Stimulated activated CD8-positive, alpha-beta memory T cell treated with anti-CD3 and anti-CD28 coated beads, Interleukin-15, amount 100 ng/mL, for 48 hours (primary cell): ENCODE measurements at places on chromosomes 11 and 22.

DNA sequence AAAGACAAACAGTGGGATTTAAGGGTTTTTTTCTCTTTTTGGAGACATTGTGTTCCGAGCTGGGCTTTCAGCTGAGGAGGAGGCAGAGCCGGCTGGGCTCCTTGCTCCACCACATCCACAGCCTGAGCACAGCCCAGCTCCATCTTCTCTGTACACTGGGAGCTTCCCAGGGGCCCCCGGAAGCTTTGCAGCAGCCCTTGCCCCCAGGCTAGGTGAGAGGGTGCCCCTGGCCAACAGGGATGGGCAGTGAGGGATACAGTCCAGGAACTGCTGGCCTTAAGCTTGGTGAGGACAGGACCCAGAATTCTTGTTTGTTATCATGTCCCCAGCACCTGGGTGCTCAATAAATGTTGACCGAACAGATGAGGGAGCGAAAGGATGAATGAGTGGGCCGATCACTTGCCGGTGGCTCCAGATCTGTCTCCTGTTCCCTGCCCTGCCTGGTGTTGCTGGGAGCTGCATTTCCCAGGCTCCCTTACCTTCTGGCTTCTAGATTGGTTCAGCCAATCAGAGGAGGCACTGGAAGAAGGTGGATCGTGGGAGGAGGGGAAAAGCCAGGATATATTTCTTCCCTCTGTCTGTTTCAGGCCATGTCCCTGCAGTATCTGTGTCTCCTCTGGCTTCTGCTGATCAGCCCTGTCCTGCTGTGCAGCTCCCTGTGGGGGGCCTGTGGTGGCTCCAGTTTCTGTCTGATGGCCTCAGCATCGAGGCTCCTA lies 26.5 kb upstream of the NECTIN1 start:
- no peak for DNase-seq

GRCh38 chr11:69499186-69499917 lies 17.9 kb downstream of the LINC01488 start:
- DNase-seq, result no peak

DNA sequence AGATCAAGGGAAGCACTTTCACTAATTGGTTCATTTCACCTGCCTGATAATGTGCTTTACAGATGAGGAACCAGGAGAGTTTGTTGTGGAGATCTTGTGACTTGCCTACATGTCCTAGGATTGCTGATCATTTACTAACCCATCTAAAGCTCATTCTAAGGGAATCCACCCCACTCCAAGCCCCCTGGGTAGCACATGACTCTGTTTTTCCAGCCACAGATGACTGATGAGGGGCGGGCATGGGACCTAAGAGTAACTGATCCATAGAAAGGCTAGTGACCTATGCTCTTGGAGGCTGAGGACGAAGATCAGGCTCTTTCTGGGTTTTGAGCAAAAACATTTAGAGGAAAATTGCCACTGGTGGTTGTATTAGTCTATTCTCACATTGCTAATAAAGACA lies 378.1 kb downstream of the CADM1 start:
- no peak for DNase-seq

DNA sequence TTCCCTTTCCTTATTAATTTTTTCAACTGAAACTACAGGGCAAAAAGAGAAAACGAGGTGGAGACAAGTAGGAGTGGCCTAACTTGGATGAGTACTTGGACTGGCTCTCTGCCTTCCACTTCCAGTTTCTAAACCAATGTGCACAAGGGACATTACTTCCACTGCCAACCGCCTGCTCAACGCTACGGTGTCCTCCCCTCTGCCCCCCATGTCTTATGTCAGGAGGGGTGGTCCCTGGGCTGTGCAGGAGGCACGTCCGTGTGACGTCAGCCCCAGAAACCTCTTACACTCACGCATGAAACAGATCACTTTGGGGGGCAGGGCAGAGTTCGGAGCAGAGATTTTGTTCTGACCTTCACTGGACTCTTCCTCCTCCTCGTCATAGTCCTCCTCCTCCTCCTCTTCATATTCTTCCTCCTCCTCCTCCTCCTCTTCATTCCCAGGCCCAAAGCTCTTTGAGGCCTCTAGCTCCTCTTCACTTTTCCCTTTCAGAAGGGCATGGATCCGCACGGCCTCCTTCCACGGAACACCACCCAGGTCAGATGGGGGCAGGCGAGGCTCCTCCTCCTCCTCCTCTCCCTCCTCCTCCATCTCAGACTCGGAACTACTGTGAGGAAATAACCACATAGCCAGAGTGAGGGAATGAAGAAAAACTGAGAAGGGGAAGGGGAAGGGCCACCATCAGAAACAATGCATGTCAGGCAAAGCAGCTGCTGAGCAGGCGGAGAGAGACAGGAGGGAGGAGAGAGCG lies 57.4 kb upstream of the BID start:
- no peak for DNase-seq

GRCh38 chr11:130601141-130601540 lies 152.7 kb downstream of the ADAMTS15 start:
- no peak for DNase-seq

GRCh38 chr11:45382133-45382878 lies 96.2 kb upstream of the SYT13 start:
- no peak for DNase-seq

- DNase-seq, result no peak
Observed at GRCh38 chr11:78392854-78393253, 24.8 kb downstream of the GAB2 start.

DNA sequence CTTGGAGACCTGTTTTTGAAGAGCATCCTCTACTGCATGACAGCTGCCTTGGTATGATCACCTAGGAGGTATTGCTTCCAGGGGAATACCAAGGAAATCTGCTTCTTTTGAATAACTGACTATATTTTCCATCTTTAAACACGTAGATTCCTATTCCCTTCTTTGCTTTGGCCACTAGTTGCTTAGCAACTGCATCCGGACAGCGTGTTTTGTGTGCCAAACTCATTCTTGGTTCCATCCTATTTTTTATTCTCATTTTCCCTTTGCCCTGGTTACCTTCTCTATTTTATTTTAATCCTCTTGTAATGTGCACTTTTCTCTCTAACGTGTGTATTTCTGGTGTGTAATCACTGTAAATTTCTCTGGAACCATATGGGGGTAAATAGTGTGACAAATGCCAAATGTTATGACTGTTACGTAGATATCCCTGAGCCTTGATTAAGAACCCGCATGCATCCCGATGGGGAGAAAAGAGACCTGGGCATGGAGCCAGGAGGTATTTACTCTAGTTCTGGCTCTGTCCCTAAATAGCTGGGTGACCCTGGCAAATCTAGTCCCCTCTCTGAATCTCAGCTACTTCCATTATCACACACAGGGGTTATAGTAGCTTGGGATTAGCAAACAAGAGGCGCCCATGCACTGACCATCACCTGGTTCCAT lies 241.7 kb downstream of the MIAT start:
- no peak for DNase-seq

DNA sequence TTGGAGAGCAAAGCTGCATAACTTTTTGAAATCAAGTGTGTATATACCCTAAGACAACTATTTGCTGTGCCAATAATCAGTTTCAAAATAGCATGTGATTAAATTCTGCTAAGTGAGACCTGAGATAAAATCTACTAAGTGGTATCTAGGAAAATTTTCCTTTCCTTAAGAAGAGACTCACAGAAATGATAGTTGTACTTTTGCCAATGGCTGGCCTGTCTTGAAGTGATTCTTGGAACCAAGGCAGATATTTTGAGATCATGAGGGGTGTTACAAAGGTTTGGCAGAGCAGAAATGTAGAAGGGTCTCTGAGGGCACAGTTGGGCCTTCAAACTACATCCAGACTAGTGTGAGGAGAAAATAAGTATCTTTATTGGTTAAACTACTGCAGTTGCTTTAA lies 902.6 kb upstream of the TENM4 start:
- DNase-seq, result no peak

DNA sequence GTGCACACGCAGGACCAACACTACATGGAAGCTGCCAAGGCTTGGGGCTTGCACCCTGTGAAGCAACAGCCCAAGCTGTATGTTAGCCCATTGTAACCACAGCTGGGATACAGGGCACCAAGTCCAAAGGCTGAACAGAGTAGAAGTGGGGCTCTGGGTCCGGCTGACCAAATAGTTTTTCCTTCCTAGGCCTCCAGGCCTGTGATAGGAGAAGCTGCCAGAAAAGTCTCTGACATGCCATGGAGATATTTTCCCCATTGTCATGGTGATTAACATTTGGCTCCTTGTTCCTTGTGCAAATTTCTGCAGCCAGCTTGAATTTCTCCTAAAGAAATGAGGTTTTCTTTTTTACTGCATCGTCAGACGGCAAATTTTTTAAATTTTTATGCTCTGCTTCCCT lies 941.2 kb downstream of the FAM181B start:
- no peak for DNase-seq

DNA sequence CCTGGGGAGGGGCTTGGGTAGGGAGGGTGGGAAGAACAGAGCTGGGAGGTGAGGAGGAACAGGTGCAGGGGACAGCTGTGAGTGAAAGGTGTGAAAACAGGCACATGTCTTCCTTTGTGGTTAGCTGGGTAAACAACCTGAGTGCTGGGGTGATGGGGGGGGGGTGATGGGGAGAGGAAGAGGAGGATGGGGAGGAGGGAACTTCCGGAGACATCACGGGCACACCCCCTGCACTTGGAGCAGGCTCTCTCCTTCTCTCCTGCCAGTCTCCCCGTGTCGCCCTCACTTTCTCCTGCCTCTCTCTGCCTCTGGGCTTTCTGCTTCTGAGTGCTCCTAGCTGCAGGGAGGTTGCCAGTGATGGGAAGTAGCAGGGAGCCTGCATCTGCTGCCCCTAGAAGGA lies 8.8 kb downstream of the CXCR5 start:
- no peak for DNase-seq

DNA sequence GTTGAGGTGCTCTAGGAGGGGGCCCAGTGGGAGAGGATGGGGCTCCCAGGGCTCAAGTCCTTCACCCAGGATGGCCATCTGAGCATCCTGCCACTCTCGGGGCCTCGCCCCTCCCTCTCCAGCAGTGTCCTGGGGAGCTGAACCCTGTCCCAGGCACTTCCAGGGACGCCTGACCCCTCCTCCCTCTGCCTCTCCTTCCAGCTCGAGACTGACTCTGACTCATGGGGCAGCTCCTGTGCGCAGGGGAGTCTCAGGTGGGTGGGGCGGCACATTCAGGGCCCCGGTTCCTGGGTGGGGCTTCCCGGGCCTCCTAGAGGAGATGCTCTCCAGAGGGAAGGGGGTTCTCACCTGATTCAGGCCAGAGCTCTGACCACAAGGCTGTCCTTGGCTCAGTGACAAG lies 77.1 kb upstream of the IGLL5 start:
- no peak for DNase-seq

DNA sequence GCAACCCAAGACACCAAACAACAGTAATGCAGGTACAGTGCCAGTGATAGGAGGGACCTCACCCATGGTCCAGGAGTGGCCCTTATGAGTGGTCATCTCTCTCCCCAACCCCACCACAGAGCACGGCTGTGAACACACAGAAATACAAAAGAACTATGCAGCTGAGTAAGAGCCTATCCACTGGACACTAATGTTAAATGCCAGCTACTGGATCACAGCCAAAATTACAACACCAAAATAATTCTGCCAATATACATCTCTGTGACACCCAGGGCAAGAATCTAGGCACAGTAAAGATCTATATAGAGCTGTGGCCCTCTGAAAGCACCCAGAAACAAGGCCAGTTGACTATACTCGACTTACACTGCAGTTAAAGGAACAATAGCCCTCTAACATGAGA lies 22.8 kb upstream of the GPR83 start:
- no peak for DNase-seq

DNA sequence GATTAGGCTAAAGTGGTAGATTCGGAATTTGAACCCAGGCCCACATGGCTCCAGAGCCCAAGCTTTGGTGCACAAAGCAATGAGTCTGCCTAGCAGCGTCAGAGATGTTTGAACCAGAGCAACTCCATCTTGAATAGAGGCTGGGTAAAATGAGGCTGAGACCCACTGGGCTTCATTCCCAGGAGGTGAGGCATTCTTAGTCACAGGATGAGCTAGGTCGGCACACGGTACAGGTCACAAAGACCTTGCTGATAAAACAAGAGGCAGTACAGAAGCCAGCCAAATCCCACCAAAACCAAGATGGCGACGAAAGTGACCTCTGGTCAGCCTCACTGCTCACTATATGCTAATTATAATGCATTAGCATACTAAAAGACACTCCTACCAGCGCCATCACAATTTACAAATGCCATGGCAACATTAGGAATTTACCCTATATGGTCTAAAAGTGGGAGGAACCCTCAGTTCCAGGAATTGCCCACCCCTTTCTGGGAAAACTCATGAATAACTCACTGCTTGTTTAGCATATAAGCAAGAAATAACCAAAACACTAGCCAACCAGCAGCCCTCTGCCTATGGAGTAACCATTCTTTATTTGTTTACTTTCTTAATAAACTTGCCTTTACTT lies 40.3 kb upstream of the DAGLA start:
- no peak for DNase-seq

GRCh38 chr11:131441051-131441810 lies 70.8 kb downstream of the NTM start:
- DNase-seq, result no peak

GRCh38 chr11:125202362-125202880 lies 37.9 kb downstream of the PKNOX2 start:
- no peak for DNase-seq

- no peak for DNase-seq
Observed at GRCh38 chr11:44351898-44352498, 42.1 kb upstream of the ALX4 start.

GRCh38 chr22:46390652-46391301 lies 55.3 kb downstream of the TRMU start:
- no peak for DNase-seq

GRCh38 chr11:108965306-108966001 lies 300.6 kb downstream of the DDX10 start:
- no peak for DNase-seq

DNA sequence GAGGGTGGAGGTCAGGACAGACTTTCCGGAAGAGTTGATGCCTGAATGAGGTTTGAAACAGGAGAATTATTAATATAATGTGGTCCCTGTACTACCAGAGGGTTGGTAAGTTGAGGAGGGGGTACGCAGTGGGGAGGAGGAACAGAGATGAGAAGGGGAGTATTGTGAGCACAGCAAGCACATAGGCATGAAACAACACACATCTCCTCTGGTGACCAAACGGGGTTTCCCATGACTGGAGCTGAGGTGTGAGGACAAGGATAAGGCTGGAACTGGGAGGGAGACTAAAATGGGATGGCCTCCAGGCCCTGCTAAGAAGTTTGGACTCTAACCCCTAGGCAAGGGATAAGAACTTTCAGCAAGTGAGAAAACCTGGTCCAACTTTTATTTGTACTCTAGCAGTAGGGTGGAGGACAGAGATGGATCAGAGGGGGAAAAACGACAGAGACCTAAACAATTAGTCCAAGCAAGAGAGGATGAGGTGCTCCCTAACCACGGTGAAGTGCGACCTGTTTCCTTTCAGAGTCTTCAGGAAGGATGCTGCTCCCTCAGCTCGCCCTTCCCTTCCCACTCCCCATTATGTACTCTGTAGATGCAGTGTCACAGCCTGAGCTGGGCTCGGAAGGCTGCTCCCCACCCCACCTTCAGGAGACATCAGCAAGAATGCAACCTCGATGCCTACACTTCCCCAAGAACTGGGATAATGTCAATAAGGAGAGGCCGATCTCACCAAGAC lies 59.2 kb downstream of the BTG4 start:
- DNase-seq, result no peak

- no peak for DNase-seq
Observed at GRCh38 chr11:62166371-62166770, 23.6 kb upstream of the SCGB1D1 start.
